ENCODE measurements at places on chromosomes 6 and 20.

DNA sequence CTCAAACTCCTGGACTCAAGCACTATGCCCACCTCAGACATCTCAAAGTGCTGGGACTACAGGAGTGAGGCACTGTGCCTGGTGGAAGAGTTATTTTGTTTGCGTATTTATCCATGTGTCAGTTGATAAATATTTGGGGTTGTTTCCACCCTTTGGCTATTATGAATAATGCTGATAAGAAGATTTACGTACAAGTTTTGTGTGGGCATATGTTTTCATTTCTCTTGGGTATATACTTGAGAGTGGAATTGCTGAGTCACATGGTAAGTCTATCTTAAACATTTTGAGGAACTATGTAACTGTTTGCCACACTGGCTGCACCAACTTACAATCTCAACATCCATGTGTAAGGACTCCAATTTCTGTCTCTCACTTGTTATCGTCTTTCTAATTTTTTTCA lies 200.3 kb downstream of the RNGTT start:
- DNase-seq: no peak

DNA sequence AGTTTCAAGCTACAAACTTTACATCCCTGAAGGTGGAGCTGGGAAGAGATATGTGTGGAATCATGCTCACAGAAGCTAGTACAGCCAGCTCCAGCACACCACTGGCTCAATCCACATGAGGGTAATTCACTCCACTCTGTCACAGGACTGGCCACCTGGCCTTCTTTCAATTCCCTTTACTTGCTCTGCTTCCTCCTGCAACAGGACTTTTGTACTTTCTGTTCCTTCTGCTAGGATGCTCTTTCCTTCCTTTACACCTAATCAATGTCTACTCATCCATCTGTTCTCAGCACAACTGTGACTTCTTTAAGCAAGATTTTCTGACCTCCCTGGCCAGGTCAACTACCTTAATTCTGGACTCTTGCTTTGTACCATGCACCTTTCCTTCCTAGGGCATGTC lies 39.4 kb upstream of the MYB start:
- DNase-seq: no peak

DNA sequence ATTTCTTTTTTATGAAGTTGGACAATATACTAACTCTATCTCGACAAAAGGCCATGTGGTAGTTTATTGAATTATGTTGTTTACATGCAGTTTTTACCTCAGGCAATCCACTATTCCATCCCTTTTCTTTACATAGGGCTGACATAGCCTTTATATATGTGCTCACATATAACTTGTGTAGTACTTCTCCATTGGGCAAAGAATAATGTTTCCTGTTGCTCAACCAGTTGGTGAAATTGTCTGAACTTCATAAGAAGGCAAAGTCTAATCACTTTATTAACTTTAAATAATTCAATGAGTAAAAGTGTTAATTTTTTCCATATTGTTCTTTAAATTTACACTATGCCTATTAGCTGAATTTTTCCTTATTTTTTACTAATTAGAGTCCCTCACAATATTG lies 1272.1 kb downstream of the EPHA7 start:
- no peak for DNase-seq

GRCh38 chr20:20188647-20189046 lies 136.3 kb downstream of the CFAP61 start:
- DNase-seq: no peak

- no peak for DNase-seq
Observed at GRCh38 chr6:132505158-132505557, 7.8 kb downstream of the STX7 start.
